ENCODE measurements at places on chromosomes 16 and 17.

GRCh38 chr16:1312467-1312816 is 3.0 kb downstream of the UBE2I start:
- no peak for DNase-seq

- DNase-seq, result no peak
Measured at GRCh38 chr16:72536723-72537435, 364.9 kb upstream of the PMFBP1 start.

- no peak for DNase-seq
Measured at GRCh38 chr16:2040787-2041522, 6.7 kb downstream of the NTHL1 start.

DNA sequence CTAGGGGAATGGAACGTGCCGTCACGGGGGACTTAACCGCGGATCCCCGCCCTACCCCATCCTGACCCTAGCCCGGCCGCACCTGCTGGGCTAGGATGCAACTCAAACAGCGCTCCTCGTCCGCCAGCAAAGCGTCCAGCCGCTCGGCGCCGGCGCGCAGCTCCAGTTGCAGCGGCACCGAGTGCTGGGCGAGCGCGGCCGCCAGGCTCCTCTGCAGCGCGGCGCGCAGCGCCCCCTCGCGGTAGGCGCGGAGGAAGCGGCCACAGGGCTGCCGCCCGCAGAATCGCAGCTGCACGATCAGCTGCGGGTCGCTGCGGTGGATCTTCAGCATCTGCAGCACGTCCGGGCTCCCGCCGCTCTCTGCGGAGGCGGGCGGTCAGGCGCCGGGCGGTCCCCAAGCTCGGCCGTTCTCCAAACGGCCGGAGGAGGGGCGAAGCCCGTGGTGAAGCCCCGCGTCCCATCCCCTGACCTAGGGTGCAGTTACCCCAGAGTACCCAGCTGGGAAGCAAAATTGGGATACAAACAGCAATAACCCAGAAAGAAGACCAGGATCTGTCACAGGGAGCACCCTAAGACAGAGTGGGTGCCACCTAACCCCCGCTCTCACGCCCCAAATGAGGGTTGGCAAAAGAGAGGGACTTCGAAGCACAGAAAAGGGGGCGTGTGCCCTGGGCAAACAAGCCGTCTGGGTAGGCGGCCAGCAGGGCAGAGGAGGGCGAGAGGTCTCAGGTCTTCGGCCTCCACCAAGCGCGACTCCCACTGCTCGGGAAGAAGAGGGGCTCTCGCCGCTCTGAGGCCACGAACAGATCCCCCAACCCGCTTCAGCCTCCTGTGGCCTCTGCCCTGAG is 4.2 kb downstream of the TRADD start:
- peak; percentile 96 for DNase-seq

DNA sequence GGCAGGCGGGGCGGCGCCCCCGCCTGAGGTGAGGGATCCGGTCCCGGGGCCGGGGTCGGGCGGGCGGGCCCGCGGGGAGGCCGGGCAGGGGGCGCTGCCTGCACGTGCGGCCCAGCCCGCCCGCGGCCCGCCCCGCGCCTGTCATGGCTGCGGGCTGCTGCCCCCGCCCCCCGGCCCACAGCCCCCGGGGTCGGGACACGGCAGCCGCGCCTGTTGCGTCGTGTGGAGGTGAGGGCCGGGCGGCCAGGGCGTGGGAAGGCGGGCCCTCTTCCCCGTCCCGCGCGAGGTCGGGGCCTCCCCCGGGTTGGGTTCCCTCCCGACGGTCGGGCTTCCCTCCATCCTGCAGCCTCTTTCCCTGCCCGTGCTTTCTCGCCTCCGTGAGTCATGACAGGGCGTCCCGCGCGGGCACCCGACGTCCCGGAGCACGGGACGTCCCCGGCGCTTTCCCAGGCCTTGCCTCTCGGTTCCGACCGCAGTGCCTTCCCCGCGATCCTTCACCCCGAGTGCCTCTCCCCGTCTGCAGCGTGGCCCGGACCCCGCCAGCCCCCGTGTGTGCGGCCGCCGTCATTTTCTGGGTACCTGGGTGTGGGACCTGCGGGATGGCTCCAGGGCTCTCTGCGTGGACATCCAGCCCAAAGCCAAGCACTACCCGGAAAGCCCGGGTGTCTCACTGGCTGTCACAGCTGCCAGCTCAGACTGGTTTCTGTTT is 76.7 kb downstream of the CHD9 start:
- peak; percentile 52 for DNase-seq

- DNase-seq, result no peak
Measured at GRCh38 chr17:34252095-34252443, 3.0 kb upstream of the CCL2 start.

DNA sequence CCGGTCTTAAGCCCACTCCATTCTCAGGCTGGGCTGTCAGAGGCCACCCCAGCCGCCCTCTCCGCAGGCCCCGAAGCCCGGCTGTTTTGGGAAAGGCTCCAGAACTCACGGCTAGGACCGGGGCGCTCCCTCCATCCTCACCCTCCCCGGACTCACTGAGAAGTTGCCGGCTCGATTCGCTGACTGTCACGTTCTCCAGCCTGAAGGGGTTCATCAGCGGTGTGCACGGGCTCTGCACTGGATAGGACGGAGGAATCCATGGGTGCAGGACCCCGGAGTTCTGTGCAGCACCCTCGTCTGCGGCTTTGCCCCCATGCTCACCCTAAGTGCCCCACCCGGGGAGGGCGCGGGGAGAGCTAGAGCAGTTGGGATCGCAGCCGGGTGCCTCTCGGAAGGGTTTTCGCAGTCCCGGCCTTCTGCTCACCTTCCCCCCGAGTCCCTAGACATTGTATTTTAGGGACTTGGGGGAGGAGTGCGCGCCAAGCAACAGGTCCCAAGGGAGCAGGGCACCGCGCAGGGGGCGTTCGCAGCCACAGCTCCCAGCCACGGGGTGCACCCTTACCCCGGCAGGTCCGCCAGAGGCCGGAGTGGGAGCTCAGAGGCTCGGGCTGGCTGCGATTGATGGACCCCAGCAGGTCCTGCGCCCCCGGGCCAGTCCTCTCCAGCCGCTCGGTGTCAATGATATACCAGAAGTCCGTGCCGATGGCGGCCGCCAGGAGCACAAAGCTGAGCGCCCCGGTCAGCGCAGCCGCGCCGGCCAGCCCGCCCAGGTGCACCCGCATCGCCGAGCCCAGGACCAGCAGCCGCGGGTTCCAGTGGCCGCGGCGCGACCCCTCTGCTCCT is 1.0 kb downstream of the TMEM114 start:
- no peak for DNase-seq

DNA sequence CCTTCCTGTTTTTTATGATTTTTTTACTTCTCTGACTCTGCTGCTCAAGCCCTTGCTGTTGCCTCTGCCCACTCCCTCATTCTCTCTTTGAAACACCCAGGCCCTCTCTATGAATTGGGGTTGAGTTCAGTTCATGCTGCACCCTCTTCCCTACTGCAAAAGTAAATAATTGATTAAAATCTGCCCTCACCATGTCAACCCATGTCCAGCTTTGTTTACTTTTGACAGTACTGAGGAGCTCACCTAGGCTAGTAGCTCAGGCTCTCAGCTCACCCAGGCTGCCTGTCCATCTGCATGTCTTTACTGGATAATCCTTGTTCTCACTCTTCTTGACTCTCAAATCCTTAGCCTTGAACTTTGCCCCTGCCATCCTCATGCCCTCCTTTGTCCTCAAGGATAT is 95.2 kb downstream of the SPACA3 start:
- peak; percentile 19 for DNase-seq

DNA sequence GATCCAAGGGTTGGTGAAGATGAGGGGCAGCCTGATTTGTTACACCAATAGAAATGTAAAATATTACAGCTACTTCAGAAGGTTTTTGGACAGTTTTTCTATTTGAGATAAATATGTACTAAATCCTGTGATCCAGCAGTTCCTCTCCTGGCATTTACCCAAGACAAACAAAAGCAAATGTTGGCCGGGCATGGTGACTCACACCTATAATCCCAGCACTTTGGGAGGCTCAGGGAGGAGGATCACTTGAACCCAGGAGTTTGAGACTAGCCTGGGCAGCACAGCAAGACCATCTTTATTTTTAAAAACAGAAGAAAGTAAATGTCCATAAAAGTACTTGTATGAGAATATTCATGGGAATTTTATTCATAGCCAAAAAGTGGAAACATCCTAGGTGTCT is 64.8 kb upstream of the MRC2 start:
- DNase-seq, result peak; percentile 67
